NCI-H1105 treated with DMSO at 0.1 percent for 48 hours (cell line): ENCODE measurements at places on chromosomes 3 and 15.

DNA sequence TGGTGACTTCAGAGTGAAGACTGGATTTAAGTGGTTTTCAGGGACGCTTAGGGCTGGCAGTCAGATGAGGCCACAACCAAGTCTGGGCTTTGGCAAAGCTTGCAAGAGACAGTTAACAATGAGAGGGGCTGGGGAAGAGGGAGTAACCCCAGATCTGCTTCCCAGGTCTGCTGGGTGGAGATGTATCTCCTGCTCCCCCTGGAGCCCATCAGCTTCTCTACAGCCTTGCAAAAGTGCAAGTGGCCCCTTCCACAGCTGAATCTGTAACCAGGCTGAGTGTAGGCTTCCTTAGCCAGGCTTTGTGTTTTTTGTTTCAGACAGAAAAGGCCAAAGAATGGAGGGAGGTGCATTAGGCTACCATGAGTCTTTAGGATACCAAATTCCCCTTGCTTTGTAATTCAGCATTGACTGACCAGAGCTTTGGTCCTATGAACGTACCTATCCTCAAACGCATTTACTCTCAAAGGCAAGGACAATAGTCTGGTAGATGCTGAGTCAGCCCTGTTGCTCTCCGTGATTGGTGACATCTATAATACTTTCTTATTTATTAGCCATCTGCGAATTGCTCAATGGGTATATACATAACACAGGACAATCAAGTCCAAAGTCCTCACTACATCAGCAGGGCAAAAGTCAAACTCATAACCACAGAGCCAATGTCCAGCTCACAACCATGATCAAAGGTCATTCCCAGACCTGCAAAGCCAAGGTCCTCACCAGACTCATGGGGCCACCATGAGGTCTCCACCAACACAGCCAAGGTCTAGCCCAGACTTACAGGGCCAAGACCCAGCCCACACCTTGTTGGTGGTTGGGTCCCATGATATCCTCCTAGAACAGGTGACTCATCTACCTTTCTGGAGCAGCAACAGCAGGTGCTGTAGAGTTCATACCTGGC lies 17.1 kb downstream of the CCDC13 start:
- no peak for DNase-seq

GRCh38 chr3:56054844-56055243 lies 413.4 kb downstream of the ERC2 start:
- no peak for DNase-seq

GRCh38 chr15:88323976-88324740 lies 67.6 kb upstream of the NTRK3 start:
- DNase-seq = no peak

DNA sequence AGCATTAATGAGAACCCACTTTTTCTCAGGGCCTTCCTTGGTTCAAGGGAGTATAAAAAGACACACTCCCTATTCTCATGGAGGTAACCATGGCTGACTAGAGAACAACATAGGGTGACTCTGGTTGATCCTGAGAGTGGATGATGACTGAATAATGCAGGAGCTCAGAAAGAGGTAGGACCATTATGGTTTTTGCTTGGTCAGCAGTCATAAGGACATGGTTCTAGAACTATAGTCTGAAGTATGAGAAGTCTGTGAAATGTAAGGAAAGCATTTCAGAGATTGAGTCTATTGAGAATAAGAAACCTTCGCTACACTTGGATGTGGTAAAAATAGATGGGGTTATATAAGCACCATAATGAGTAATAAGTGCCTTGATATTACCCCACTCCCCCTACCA lies 184.1 kb upstream of the GPR149 start:
- no peak for DNase-seq

DNA sequence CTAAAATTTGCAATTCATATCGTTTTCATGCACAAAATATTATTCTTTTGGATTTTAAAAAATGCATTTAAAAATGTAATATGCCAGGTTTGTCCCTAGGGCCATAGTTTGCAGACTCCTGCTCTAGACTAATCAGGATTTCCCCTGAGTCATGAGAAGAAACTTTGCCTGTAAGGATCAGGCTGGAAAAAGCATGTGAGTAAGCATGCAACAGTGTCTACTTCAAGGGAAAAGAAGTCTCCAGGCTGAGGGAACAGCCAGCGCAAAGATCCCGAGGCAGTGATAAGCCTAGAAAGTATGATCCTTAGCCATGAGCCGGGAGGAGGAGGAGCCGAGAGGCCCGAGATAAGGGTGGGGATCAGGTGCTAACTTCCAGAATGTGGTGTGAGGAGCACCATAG lies 382.8 kb upstream of the CFAP20DC start:
- DNase-seq = no peak

DNA sequence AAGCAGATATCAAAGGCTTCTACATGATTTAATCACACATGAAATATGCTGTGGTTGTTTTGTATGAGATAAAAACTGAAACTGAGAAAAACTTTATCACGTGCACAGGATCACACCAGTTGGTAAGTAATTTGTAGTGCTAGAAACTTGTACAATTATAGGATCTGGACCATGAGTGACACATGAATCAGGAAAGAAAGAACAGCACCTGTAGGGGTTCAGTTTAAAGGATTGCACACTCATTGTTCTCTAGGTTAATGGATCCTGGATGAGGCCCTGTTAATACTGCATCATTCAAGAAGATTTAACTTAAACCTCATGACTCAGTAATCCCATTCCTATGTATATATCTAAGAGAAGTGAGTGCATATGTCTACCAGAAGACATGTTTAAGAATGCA lies 87.9 kb downstream of the STT3B start:
- no peak for DNase-seq

DNA sequence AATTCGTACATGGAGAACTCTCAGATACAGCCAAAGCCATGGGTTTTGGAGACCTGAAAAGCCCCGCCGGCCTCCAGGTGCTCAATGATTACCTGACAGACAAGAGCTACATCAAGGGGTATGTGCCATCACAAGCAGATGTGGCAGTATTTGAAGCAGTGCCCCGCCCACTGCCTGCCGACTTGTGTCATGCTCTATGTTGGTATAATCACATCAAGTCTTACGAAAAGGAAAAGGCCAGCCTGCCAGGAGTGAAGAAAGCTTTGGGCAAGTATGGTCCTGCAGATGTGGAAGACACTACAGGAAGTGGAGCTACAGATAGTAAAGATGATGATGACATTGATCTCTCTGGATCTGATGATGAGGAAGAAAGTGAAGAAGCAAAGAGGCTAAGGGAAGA lies 23.5 kb downstream of the MYO5A start:
- no peak for DNase-seq

GRCh38 chr3:161600173-161600572 lies 103.6 kb downstream of the OTOL1 start:
- DNase-seq = no peak

DNA sequence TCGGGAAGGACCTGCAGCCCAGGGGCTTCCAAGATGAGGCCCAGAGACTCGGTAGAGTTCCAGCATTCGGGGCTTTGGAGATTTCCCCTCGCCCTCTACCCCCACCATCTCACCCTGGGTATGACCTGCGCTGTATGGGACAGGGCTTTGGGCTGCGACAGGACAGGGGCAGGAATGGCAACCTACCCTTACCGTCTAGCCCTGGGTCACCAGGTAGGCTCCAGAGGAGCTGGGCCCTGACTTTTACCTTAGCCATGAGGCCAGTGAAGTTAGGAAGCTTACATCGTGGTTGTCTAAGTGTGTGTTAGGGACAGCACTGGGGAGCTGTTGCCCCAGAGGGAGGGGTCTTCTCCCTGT lies 683 bp downstream of the PPM1M start:
- DNase-seq = no peak
